ENCODE measurements at places on chromosomes 7 and 10. TPM values are rescaled to one million over a fixed set of nuclear protein-coding genes. Genes with fewer than 3 reads are reported as not detected.

- H3K36me3 ChIP-seq, result no peaks in the 10 kb centered on the region
- peak overlapping the region; percentile 68 for H3K4me3 ChIP-seq
- peak; percentile 98 for DNase-seq
- H3K27me3 ChIP-seq, result no peaks in the 10 kb centered on the region
- H3K4me1 ChIP-seq, result peaks cover 46% of the 10 kb centered on the region
- peak overlapping the region; percentile 98 for H3K27ac ChIP-seq
These were observed 724 bp downstream of the BBIP1 start for GRCh38 chr10:110918269-110918642.

DNA sequence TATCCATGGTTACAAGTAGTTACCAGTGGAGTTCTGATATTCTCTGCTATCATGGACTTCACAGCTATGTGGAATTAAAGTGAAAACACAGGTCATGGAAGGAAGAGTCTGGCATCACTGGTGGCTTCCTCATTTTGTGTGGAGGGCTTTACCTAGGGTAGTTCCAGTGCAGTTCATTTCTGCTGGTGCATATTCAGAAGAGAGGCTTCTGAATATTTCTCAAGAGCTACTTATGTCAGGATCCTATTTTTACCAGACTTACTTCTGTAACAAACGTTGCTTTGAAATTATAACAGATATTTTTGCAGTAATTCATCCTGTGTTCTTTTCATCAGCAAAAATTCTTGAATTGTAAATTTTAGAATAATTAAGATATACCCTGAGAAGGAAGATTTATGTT is 236.5 kb upstream of the NPSR1 start:
- no peak for DNase-seq
- no peaks in the 10 kb centered on the region for H3K36me3 ChIP-seq
- H3K27me3 ChIP-seq, result no peaks in the 10 kb centered on the region
- H3K4me3 ChIP-seq, result no peak overlapping the region

NXPH1 gene
- not detected for total RNA-seq

GRCh38 chr7:24052572-24053260 is 231.3 kb upstream of the NPY start:
- no peaks in the 10 kb centered on the region for H3K27me3 ChIP-seq
- H3K4me1 ChIP-seq, result no peaks in the 10 kb centered on the region
- H3K4me3 ChIP-seq, result no peak overlapping the region
- H3K36me3 ChIP-seq, result no peaks in the 10 kb centered on the region
- H3K27ac ChIP-seq, result no peak overlapping the region

COL17A1 gene
- total RNA-seq, result not detected

CPA4 gene
- 10.2 TPM for total RNA-seq

DNA sequence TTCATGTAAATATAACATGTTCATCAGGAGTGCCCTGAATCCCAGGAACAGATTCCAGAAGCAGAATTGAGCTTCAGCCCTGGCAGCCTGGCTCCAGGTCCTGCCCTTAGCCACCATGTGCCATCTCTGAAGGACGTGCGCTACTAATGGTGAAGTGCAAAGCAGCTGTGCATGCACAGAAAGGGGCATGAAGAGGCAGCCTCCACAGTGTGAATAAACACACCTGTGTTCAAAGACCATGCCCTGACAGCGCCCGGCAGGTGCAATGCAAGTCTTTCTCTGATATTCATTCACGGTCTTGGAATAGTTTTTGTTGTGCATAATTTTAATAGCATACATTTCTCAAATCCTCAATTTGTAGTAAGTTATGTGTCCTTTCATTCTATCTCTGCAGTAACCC is 250.4 kb upstream of the TCERG1L start:
- no peak for DNase-seq
- no peaks in the 10 kb centered on the region for H3K27me3 ChIP-seq
- no peak overlapping the region for H3K27ac ChIP-seq
- no peaks in the 10 kb centered on the region for H3K4me1 ChIP-seq

DNA sequence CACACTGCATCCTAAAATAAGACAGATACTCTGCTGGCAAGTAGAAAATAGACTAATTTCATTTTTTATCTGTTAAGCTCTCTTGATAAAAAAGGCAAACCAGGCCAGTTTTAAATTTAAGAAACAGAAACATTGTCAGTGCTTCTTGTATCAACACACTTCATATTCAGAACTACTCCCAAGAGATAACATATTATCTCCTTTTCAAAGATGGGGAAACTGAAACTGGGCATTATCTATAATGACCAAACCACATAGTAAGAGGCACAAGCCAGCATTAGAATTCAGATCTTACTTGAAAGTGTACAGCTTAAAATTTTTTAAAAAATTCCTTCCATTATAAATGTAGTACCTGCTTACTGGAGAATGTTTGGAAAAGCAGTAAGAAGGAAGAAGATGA is 14.7 kb downstream of the SRI start:
- no peak for DNase-seq
- peaks cover 34% of the 10 kb centered on the region for H3K36me3 ChIP-seq
- no peaks in the 10 kb centered on the region for H3K4me1 ChIP-seq
- H3K4me3 ChIP-seq, result no peak overlapping the region
- no peaks in the 10 kb centered on the region for H3K27me3 ChIP-seq

AOC1 gene
- total RNA-seq, result 1.6 TPM
